ENCODE measurements at places on chromosomes 2 and 18. TPM values are rescaled to one million over a fixed set of nuclear protein-coding genes. Genes with fewer than 3 reads are reported as not detected.

The LAPTM4A gene
- 251 TPM for total RNA-seq

The ANKRD53 gene
- 6.5 TPM for total RNA-seq

The DTNA gene
- total RNA-seq = 34.3 TPM

The STPG4 gene
- not detected for total RNA-seq

The KCNJ3 gene
- total RNA-seq = not detected

The C2orf72 gene
- total RNA-seq = not detected

The SFTPB gene
- total RNA-seq = 0.09 TPM

The SMCHD1 gene
- 99.0 TPM for total RNA-seq

The ADAM23 gene
- 7.8 TPM for total RNA-seq

The CCBE1 gene
- 16.2 TPM for total RNA-seq

The REV1 gene
- 58.5 TPM for total RNA-seq

The MYCN gene
- total RNA-seq = not detected

The CPO gene
- not detected for total RNA-seq
